Muscle of arm (tissue), 14 donors: ENCODE measurements at places on chromosomes 2 and 18. TPM values are rescaled to one million over a fixed set of nuclear protein-coding genes. Genes with fewer than 3 reads are reported as not detected.

- DNase-seq = no peak
These were observed 41.0 kb downstream of the LPIN2 start for GRCh38 chr18:2971741-2972552.

DNA sequence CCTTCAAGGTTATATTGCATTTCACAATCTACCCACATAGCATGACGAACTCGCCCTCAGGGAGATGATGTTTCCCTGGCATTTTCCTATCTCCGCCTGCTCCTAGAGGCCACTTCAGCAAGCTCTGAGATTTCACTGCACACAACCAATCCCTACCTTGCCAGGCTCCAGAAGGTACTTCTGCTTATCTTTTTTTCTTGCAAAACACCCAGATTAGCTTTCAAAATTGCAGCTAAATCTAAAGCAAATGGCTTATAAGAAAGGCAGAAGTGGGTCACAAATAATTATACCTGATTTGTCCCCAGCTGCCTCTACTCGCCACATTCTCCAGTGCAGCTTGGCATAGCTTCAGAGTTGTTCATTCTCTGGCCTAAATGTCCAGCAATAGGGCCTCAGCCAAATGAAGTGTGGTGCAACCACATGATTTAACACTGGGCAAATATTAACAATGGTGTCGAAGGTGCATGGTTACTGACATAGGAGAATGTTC is 32.4 kb upstream of the MRPL19 start:
- DNase-seq = no peak

DNA sequence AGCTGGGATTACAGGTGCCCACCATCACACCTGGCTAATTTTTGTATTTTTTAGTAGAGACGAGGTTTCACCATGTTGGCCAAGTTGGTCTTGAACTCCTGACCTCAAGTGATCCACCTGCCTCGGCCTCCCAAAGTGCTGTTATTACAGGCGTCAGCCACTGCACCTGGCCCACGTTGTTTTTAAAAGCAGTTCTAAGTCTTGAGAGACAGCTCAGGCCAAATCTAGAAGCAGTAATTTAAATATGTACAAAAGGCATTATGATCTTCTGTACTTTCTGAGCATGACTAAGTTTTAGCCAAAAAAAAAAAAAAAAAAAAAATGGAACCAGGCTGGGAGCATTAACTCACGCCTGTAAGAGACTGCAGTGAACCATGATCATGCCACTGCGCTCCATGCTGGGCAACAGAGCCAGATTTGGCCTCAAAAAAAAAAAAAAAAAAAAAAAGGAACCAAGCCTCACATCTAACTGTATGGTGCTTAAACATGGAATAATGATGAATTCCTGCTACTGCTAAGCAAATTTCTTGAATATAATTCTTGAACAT is 4.0 kb downstream of the ABHD3 start:
- no peak for DNase-seq

- DNase-seq = no peak
These were observed 285.5 kb upstream of the LRRTM4 start for GRCh38 chr2:77807531-77808215.

DNA sequence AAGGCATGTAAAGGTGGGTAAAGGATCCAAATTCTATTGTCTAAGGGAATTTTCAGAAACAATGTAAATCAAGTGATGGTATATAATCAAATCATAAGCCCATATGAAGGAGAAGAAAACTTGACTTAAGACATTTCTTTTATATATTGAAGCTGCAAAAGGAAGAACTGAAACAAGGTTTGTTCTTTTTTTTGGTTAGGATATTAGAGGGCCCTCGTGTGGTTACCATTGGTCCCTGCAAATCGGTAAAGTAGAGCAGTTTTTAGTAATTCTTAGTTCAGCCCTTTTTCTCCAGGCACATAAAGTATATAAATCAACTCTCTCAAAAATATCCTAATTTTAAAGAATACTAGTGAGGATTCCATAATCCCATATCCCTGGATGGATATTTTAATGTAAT is 105.6 kb upstream of the STK17B start:
- DNase-seq = no peak

DNA sequence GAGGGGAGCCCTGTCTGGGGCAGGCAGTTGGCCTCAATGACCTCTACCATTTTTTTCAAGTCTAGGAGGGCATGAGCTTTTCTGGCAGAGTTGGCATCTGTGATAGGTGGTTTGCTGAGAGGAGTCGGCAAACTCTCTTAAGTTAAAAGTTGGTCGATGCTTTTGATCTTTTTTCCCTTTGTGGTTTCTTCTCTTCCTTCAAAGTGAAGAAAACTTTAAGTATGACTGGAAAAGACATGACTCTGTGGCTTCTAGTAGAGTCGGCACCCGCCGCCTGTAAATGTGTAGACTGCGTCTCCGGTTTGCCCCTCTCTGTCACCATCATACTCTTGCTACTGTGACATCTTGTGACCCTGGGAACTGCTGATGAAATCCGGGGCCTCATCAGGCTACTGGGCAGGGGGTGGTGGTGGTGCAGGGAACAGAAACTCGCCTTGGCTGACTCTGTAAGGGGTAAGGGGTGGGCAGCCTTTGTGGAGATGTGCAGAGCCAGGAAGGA is 21.1 kb downstream of the INPP5D start:
- no peak for DNase-seq

Gene BOLL
- 2.1 TPM for polyA plus RNA-seq

GRCh38 chr2:29079887-29080286 is 5.6 kb upstream of the PCARE start:
- DNase-seq = no peak
